ENCODE measurements at places on chromosomes 16 and 17.

GRCh38 chr17:50837980-50838954 is 2.9 kb downstream of the WFIKKN2 start:
- no peak for DNase-seq

DNA sequence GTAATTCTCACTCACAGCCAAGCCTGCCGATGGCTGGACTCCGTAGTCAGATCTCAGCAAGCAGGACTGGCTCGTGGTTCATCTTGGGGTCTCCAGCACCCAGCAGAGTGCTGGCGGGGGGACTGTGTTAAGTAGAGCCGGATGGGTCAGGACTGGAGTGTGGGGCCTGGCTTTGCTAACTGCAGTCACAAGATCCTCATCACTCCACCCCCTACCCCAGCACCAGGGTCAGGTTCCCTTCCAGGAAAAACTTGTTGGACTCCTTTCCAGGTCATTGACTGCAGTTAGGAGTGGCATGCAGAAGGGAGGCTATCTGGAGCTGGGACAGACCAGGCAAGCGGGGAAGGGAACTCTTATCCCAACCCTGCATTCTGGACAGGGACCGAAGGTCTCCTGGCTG is 6.0 kb downstream of the CIITA start:
- no peak for DNase-seq

- DNase-seq: no peak
Measured at GRCh38 chr16:66580605-66581209, 1.4 kb downstream of the CMTM2 start.

GRCh38 chr16:69474408-69474807 is 50.0 kb downstream of the CYB5B start:
- no peak for DNase-seq

GRCh38 chr17:69314246-69315065 is 12.5 kb downstream of the ABCA5 start:
- no peak for DNase-seq

DNA sequence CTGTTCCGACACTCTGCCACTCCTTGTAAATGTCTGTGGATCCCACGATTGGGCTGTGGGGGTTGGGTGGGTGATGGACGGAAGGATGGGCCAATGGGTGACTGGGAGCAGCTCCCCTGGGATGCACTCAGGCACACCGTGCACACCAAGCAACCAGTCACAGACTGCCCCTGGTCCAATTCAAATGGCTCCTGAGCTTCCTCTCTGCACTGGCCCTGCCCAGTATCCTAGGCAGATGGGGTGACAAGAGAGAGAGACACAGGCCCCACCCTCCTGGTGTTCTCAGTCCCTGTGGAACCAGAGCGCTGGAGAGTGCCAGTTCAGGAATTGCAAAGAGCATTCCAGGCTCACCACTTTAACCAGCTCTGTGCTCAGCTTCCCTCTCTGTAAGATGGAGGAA is 32.8 kb downstream of the BEAN1 start:
- peak; percentile 20 for DNase-seq

All from NCI-H1436 treated with DMSO at 0.1 percent for 48 hours (cell line).